Stimulated activated CD4-positive, alpha-beta T cell treated with anti-CD3 and anti-CD28 coated beads, Interleukin-1b, Interleukin-23, amount 100 ng/mL, for 24 hours (primary cell): ENCODE measurements at places on chromosomes 3 and 15.

- DNase-seq = no peak
Measured at GRCh38 chr3:141900343-141900742, 23.9 kb downstream of the ATP1B3 start.

DNA sequence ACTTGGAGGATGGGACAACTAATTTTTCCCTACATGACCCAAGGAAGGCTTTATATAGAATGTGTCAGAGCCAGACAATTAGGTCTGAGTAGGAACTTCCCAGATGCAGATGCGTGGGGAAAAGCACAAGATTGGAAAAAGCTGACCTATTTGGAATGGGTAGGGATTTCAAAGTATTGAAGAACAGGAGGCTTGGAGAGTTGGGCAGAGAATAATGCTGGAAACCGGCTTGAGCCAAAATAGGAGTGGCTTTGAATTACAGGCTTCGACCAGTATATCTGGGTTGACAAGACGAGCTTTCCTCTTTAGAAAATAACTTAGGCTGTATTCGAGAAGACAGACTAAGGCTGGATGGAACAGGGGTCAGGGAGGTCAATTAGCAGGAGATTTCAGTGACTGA is 181.1 kb downstream of the GBE1 start:
- DNase-seq = no peak

GRCh38 chr15:40042791-40043320 is 3.9 kb upstream of the SRP14 start:
- no peak for DNase-seq

DNA sequence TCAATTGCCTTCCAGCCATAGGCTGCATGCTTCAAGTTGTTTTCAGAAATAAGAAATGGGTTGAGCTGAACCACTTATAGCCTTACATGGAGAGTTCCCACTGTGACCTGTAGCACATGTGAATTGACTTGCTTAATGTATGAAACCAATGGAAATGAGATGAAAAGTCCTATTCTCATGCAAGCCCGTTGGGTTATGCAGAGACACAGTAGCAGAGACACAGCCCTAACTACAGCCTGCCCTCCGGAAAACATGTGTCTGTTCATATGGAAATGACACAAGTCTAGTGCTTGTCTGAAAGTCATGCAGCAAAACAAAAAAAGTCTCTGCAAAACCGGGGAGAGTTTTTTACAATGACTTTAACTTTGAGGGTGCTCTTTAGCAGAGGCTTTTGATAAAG is 14.5 kb downstream of the HIGD2B start:
- DNase-seq = no peak

DNA sequence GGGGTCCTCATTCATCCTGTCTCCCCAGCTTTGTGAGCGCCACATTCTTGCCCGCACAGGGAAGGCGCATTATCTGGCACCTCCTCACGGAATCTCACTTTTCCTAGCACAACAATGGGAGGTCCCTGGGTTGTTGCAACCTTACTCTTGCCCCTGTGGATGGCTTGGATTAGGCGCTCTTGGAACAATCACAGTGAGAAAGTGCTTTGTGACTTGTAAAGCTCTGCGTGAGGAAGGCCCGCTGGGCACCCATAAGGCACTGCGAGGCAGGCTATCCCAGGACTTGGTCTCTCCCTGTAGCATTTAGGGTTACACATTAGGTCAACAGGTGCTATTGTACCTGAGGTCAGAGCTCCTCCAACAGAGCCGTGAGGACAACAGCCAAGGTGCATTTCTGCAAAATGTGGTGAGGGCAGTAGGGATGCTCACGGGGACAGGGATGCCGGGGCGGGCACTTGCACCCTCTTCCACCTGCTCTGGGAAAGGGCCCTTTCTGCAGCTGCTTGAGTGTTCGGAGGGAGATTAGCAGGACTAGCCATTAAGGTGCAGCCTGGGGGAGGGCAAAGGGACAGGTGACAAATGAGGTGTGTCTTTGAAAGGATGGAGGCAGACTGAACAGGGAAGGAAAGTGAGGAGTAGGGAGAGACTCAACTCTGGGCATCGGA is 13.9 kb upstream of the LRRC15 start:
- DNase-seq = no peak

GRCh38 chr3:140270329-140270728 is 335.3 kb downstream of the CLSTN2 start:
- DNase-seq = no peak

- DNase-seq = no peak
Measured at GRCh38 chr3:53749448-53749847, 96.8 kb downstream of the CHDH start.
